ENCODE measurements at places on chromosomes 2 and 18.

- DNase-seq, result peak; percentile 20
Measured at GRCh38 chr2:169095621-169096105, 26.3 kb downstream of the DHRS9 start.

GRCh38 chr2:60296219-60296955 lies 257.1 kb downstream of the BCL11A start:
- DNase-seq, result no peak

DNA sequence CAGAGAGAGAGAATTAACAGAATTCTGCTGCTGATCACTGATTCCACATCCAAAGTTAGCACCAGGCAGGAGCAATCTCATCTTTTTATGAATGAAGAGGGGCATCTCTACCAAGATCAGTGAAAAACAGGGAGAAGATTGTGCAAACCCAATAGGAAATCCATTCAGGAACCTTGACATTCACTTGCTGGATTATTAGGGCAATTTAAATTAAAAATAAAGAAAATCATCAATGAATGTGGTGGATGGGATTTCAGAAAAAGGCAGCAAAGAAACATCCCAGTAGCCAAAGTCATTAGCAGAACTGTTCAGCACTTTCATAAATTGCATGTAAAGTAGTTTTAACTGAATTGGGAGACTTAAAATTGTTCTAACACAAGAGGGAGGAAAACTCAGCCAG lies 423.2 kb downstream of the TGIF1 start:
- DNase-seq, result no peak

DNA sequence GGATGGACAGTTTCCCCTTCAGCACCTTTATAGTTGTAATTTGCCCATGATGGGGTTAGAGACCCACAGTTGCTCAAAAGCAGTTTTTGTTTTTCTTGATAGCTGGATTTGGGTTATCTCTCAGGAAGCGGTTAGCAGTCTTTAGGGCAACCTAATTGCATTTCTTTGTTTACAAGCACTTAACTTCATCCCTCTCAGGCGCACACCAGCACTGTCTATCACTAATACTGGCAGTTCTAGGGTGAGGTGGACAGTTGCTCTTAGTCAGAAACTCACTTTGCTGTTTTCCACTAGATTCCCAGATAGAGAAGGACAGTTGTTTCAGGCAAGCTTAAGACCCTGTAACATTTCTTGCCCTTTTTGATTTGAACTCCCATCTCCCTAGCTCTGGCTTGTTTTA lies 146.0 kb downstream of the AGAP1 start:
- peak; percentile 43 for DNase-seq

DNA sequence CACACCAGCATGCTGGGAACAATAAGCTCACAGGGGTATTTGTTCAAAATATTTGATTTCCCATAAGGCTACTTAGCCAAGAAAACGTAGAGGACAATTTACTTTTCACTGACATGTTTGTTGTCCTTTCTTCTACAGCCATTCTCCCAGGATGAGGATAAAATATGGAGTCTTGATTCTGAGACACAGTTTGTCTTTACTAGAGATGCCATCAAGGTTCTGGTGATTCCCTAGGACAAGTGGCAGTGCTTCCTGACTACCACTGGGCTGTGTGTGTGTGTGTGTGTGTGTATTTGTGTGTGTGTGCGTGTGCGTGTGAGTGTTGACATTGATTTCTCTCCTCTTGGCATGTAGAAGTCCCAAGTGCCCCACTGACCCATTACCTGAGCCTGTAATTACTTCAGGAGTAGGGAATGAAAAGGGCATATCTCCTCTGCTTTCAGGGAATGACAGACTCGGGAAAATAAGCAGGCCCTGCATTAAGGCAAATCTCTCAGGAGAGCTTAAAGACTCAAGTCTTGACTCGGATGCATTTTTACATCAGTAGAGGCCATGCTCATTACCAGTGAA lies 761.6 kb downstream of the DCC start:
- DNase-seq, result no peak

DNA sequence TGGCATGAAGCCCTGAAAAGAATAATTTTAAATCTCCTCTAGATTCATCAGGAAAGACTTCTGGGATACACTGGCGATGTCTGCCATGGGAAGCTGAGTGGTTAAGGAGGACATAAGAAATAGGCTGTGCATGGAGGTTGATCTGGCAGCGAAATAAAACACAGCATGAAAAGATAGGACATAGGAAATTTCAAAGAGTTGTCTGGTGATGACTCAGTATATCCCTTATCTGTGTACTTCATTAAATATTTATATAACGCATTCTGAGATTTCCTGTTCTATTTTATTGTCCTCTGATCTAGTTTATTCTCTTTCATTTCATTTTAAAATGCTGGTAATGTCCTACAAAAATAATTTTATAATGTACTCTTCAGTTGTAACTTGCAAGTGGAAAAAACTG lies 1337.3 kb upstream of the DDX18 start:
- no peak for DNase-seq

DNA sequence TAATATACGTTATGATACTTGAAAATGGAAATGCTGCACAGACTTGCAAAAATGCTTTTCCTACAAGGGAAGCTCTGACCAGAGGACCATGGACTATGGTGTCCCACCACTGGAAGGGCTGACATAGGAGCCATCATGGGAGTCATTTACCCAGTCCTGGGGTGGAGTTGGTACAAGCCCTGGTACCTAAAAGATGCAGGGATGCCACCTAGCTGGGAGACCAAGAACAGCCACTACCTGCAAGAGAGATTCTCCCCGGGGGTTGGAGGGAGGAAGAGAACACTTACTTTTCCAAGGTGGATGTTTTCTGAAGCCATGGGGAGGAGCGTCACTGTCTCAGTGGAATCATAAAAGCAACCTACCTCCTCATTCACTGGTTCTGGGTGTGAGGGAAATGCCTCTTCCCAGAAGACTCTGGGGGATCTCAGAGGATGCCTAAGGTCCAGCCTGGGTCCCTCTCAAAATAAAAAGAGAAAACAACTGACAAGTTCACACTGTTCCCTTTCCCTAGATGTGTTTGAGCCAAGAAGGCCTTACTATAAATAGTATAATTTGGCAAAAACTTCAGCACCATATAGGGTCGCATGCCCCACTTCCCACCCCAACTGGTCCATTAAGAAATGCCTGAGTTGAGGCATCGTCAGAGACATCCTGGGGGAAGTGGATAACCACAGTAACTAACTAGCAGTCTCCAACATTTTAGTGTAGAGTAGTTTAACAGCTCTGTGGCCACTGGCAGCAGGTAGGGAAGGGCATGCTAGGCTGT lies 39.9 kb downstream of the REEP1 start:
- DNase-seq, result no peak

- no peak for DNase-seq
Measured at GRCh38 chr2:218370410-218371063, 11.5 kb upstream of the SLC11A1 start.

- DNase-seq, result peak; percentile 3
Measured at GRCh38 chr2:58182527-58182926, 58.6 kb downstream of the FANCL start.

DNA sequence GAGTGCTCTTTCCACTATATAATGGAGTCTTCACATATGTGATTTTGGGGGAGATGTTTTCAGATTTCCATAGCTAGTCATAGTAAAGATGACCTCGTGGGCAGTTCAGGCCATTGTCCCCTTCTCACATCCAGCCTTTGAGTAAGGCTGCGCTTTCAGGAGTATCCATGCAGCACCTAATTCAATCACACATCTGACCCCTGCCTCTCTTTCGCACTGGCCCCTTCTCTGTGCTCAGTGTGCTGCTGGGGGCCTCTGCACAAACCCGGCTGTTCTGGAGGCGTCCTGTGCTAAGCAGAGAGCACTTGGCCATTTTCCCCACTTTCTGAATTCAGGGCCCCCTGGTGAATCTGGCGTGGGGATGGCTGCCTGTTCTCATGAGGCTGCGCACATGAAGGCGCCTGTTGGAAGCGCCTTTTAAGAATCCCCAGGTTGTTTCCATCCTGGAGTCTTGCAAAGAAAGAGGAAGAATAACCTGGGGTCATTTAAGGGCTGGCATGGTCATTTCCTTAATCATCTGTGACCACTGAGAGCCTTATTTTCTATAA lies 96.0 kb upstream of the ALPP start:
- no peak for DNase-seq

DNA sequence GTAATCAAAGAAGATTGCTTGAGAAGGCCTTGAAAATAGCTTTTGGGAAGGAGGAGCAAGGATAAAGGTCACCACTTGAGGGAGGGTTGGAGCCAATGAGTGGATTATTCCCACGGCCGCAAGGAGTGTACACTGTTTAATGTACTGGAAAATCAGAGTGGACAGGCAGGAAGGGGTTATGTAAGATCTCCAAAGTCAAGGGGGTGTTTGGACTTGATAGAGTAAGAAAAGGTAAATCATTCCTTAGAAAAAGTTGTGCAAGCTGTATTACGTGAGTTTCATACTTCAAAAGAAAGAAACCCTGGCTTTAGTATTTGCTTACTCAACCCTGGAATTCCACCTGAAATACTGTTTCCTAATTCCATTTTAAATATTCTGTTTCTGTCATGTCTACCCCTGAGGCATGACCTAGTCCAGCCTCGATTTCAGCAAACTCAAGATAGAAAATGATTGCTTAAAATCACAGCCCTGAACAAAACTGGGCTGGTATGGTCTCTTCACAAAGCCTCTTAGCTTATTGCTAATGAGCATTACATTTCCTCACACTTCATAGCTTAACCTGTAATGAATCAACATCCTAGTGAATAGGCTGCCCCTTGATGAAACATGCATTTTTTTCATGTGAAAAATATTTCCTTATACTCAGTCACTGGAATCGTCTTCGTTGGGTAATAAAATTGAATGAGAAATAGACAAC lies 1.1 kb downstream of the MREG start:
- DNase-seq, result peak; percentile 21

- peak; percentile 66 for DNase-seq
Measured at GRCh38 chr2:24855726-24856125, 62.5 kb downstream of the CENPO start.

GRCh38 chr2:66240286-66240685 lies 194.6 kb upstream of the MEIS1 start:
- no peak for DNase-seq

DNA sequence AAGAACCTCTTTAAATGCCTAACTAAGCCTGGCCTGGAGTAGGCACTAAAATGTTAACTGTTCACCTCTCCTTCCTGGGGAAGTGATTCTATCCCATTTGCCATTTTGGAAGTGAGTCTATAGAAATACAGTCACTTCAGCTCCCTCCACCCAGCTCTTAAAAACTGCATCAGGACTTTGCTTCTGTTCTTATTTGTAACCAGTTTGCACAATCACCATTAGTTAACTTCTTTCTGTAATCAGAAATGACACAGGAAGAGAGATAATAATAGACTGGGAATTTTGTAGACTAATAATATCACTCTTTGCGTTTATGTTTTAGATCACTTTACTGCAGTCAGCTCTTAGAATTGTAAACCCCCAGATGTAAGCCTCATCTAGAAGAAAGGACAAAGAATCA lies 16.0 kb upstream of the MARCO start:
- DNase-seq, result no peak

- DNase-seq, result no peak
Measured at GRCh38 chr2:105917688-105918087, 173.0 kb downstream of the NCK2 start.

DNA sequence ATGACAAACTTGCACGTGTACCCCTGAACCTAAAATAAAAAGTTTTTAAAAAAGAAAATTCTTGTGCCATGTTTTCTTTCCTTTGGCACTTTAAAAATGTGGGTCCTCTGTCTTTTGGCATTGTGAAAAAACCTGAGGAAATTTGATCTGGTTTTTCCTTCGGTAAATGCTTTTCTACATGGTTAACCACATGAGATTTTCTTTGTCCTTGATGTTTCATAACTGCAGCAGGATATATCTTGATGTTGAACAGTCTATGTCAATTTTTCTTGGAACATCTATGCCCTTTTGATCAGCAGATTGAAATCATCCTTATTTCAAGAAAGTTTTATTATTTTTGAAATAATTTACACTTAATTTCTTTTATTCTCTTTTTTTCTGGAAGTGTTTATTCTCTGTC lies 109.1 kb downstream of the TMEM17 start:
- DNase-seq, result no peak

GRCh38 chr2:200435379-200435778 lies 74.5 kb downstream of the KCTD18 start:
- DNase-seq, result peak; percentile 63

DNA sequence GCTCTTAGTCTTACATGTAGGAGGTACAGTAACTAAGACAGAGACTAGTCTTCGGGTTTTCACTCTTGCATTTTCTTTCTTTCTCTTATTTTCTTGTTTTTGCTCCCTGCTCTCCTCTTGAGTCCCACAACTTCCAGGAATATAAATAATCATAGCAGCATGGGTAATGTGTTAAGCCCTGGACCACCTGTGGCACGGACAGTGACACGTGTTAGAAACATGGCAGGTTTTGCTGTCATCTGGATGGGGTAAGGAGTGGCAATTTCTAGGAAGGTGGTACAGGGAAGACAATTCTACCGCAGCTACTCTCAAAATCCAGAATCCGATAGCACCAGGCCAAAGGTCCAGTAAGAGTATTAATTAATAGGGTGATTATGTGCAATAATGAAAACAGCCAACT lies 237.5 kb upstream of the FAM98A start:
- no peak for DNase-seq

- no peak for DNase-seq
Measured at GRCh38 chr2:239012936-239013677, 165.2 kb downstream of the TWIST2 start.

- no peak for DNase-seq
Measured at GRCh38 chr2:112290088-112290487, 14.7 kb downstream of the ZC3H6 start.

DNA sequence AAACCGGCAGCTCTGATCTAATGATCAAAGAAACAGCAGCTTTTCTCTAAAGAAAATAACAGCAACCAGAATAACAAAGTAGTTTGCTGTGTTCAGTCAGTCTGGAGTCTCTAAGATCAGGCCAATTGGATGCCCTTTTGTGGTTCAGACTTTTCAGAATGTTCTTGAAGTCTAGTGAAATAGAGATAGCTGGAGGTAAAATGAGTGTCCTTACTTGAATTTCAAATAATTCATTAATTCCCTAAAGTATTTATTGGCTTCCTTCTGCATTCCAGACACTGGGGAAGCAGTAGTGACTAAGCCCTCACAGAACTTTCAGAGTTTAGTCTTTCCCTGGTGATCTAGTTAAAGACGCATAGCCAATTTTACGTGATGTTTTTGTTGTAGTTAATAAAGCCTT lies 58.7 kb downstream of the C18orf54 start:
- peak; percentile 61 for DNase-seq

DNA sequence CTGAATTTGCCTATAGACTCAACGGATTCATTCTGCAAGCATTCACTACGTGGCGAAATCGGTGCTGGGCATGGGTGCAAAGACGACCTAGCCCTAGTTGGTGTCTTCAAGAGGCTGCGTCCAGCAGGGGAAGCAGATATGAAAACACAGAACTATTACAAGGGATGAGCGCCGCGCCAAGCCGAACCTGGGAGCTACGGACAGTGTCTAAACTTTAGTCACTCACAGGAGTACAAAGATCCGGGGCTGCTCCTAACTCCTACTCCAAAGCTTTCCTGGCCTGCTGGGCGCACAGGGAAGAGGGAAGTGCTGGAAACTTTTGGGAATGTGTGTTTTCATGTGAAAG lies 732 bp upstream of the ANXA4 start:
- peak; percentile 72 for DNase-seq
